ENCODE measurements at places on chromosomes 3 and 15. TPM values are rescaled to one million over a fixed set of nuclear protein-coding genes. Genes with fewer than 3 reads are reported as not detected.

DNA sequence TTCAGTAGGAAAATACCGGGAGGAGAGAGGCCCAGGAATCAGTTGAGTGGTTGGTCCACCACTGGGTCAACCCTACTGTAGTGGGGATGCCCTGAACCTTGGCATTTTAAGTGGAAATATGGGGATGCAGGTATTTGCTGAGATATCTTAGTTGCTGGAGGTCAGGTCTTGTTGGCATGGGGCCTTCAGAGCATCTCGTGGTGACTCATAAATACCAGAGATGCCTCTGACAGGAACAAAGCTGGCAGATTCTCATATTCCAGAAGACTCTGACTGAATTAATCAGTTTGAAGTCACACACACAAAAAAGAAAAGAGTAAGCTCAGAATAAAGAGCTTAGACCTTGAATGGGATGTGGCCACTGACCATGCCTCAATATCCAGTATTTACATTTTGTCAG lies 91.6 kb downstream of the CACNA2D3 start:
- DNase-seq: no peak

- DNase-seq: no peak
These were observed 16.7 kb downstream of the TFG start for GRCh38 chr3:100725935-100726513.

PGBD4 gene
- 0.98 TPM for total RNA-seq

DNA sequence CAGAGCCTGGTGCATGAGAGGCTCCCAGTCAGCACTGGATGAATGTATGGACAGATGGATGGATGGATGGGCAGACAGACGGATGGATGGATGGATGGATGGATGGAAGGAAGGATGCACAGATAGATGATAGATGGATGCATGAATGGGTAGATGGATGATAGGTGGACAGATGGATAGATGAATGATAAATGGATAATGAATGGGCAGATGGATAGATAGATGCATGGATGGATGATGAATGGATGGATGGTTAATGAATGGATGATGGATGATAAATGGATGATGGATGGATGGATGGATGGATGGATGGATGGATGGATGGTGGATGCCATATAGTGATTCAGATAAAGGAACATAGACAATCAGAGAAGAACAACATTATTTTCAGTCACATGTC lies 71.0 kb downstream of the SLC6A11 start:
- no peak for DNase-seq

- no peak for DNase-seq
These were observed 570.9 kb upstream of the IL12A start for GRCh38 chr3:159417761-159418160.

GRCh38 chr3:99576904-99577559 lies 61.4 kb upstream of the COL8A1 start:
- no peak for DNase-seq

GRCh38 chr3:153767601-153768560 lies 353.3 kb upstream of the ARHGEF26 start:
- DNase-seq: no peak

GRCh38 chr3:151210676-151211381 lies 7.8 kb upstream of the GPR171 start:
- no peak for DNase-seq

GRCh38 chr3:156826144-156826895 lies at the start of gene LEKR1:
Gene LEKR1 (plus strand): TSS chr3:156826353. CDS start chr3:156829330, 2,977 bp downstream.
- peak; percentile 84 for DNase-seq

ERC2 gene
- total RNA-seq: 6.0 TPM

GRCh38 chr3:195117978-195118581 lies 152.9 kb downstream of the XXYLT1 start:
- DNase-seq: no peak

Measured in ovary (tissue), 10 donors.